Activated CD8-positive, alpha-beta memory T cell treated with anti-CD3 and anti-CD28 coated beads for 24 hours (primary cell): ENCODE measurements at places on chromosomes 5 and 9.

DNA sequence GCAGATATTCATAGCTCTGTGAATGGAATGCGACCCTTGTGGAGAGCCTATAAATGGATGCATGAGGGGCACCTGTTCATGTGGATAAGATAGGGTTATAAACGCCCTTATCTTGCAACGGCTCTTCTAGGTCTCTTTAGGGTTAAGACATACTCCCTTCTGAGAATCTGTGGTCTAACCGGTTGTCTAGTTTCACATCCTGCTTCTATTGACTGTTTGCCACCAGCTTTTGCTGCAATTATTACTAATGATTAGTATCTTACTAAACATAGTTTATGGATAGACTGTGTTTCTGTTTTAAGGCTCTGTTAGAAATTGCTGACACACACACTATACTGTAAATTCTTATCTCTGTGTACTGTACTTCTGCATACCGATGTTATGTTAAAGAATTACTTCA is 198.9 kb upstream of the CYLC2 start:
- DNase-seq: no peak

DNA sequence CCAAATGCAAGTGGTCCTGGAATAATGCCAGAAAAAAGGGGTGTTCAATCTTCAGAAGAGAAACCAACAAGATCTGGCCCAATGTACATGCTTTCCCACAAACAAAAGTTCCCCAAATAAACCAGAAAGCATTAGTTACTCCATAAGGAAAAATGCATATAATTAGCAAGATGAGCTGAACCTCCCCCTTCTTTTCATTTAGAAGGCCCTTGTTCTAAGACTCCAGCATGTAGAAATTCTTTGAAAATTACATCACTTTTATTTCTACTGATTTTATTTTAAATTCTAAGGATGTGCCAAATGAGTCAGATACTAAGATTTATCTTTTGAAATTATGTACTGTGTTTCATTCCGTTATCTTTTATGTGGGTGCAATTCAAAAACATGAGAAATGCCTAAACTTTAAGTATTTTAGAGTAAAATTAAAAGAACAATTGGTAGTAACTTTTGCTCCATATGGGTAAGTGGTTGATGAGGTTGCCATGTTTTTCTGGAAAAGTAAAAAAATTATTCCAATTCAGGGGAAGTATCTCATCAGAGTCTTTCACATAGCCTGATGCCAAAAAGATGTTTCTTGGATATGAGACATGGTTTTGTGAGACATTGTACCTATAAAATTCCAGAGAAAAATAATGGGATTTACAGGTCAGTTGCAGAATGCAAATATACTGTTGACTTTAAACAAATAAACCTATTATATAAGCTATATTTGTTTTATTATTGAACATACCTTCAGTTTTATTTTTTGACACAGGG is 106.5 kb upstream of the CCDC112 start:
- DNase-seq: no peak

- no peak for DNase-seq
Observed at GRCh38 chr5:38426986-38427950, 129.2 kb downstream of the LIFR start.

- no peak for DNase-seq
Observed at GRCh38 chr5:106454651-106455415, 1215.9 kb downstream of the EFNA5 start.

GRCh38 chr5:56176871-56177533 is 56.1 kb downstream of the ANKRD55 start:
- DNase-seq: no peak

DNA sequence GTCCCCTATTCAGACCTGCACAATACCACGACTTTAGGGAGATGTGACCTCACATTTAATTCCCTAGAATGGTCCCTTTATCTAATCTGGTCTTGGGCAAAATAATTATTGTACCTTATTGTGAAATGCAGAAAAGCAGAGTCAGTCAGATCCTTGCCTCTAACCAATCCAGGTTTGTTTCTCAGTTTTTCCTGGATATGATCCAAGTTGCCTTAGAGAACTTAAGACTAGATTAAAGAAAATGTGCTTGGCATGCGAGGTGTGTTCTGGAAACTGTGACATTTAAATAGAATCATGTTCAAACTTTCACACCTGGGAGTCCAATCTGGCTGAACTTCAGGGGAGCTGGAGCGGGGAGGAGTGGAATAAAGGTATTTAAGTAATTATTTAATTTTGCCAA is 696.2 kb downstream of the DNAH5 start:
- DNase-seq: no peak

DNA sequence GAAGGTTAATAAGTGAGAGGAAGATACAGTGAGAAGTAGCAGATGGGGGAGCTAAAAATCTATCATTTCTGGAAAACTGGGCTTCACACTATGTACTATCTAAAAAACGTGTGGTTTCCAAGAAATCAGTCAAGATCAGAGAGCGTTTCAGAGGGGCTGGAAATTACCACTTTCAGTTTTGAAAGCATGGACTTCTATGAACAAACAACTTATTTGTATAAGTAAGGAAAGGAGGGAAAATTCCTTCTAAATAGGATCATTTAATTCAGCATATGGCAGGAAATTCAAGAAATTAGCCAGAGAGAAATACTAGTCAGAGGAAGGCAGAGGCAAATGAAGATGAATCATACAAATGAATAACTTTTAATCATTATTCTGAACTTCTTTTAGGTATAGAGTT is 11.3 kb downstream of the TNC start:
- no peak for DNase-seq

DNA sequence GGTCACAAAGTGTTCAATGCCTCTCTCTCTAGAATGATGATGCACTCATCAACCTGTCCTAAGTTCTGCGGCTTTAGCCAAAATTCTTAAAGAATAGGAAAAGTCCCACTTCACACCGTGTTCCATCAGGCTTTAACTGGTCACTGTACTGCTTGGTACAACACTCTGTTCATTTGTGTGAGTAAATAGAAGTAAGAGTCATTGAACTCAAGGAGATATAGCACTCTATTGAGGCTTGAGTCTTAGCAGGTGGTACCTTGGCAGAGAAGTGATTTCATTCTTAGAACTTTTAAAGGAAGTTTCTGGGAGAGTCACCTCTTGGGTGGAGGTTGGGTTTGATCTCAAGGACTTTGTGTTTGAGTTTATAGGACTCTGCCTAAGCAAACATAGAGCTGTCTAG is 92.6 kb downstream of the TENT4A start:
- no peak for DNase-seq

GRCh38 chr9:15389173-15389572 is 33.5 kb upstream of the SNAPC3 start:
- DNase-seq: no peak

DNA sequence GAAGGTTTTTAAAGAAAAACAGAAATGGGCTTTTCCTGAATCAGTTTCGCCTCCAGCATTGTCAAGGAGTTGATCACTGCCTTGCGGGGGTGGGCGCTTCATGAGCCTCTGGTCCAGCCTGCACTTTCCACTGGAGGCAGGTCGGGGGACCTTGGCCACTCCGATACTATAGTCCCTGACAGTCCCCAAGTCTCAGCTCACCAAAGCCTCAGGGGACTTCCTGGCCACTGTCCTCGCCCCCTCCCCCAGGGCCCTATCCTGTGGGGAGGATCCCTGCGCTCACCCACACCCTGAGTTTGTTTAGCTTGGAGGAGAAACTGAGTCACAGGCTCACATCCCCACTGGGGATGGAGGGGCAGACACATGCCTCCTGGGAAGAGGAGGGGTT is 1.4 kb downstream of the SLC6A19 start:
- no peak for DNase-seq

GRCh38 chr9:128912270-128912853 is 8.4 kb upstream of the PHYHD1 start:
- DNase-seq: no peak
